HCT116 (cell line): ENCODE measurements at places on chromosomes 13 and 19. TPM values are rescaled to one million over a fixed set of nuclear protein-coding genes. Genes with fewer than 3 reads are reported as not detected.

GRCh38 chr13:101415358-101416174, 742 bp downstream of the NALCN start:
- H3K4me1 ChIP-seq: no peaks in the 10 kb centered on the region
- no peaks in the 10 kb centered on the region for H3K36me3 ChIP-seq
- DNase-seq: no peak

ZNF440 gene
- total RNA-seq: 11.4 TPM

SELENOV gene
- not detected for total RNA-seq

DNA sequence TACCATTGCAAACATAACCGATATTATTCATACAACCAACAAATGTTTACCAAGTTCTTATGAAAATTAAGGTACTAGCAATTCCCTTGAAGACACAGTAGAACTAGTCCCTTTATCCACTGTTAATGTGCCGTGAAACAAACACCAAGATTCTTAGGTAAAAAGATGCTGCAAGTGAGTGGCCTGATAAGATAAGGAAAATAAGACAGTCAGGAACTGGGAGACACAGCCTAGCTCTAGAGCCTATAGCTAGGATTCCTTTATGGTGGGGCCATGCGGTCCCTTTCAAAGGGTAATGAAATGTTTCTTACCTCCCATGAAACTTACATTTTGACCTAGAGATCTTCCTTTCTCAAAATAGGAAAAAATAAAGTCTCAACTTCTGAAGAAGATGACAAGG, 658.4 kb upstream of the MIR17HG start:
- no peak for DNase-seq
- H3K4me3 ChIP-seq: no peak overlapping the region
- H3K36me3 ChIP-seq: no peaks in the 10 kb centered on the region

DNA sequence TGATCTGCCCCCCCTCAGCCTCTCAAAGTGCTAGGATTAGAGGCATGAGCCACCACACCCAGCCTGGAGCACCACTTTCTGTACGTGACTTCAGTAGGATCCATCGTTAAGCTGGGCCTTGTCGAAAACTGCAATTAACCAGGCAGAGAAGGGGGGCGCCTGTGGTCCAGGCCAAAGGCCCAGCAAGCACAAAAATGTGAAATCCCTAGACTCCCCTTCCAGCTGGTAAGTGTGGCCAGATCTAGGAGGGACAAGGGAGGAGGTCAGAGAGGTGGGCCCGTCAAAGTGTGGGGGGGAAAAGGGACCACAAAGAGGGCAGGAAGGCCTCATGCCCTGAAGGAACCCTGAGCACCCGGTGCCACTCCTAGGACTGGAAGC, 13.8 kb downstream of the DDX39A start:
- peak overlapping the region; percentile 64 for H3K27ac ChIP-seq
- no peak for DNase-seq
- no peak overlapping the region for H3K4me3 ChIP-seq
- H3K27me3 ChIP-seq: no peaks in the 10 kb centered on the region
- H3K4me1 ChIP-seq: peaks cover 37% of the 10 kb centered on the region

- DNase-seq: peak; percentile 49
- H3K36me3 ChIP-seq: no peaks in the 10 kb centered on the region
- no peaks in the 10 kb centered on the region for H3K4me1 ChIP-seq
- H3K4me3 ChIP-seq: peak overlapping the region; percentile 39; the same call in 1 of the 2 replicates
- no peak overlapping the region for H3K27ac ChIP-seq
Observed at GRCh38 chr19:16041299-16041990, 34.9 kb upstream of the TPM4 start.

GRCh38 chr13:91946498-91947070, 548.2 kb downstream of the GPC5 start:
- H3K27me3 ChIP-seq: no peaks in the 10 kb centered on the region
- no peak overlapping the region for H3K27ac ChIP-seq
- H3K36me3 ChIP-seq: no peaks in the 10 kb centered on the region
- H3K4me3 ChIP-seq: no peak overlapping the region
- DNase-seq: no peak
- H3K4me1 ChIP-seq: no peaks in the 10 kb centered on the region

DNA sequence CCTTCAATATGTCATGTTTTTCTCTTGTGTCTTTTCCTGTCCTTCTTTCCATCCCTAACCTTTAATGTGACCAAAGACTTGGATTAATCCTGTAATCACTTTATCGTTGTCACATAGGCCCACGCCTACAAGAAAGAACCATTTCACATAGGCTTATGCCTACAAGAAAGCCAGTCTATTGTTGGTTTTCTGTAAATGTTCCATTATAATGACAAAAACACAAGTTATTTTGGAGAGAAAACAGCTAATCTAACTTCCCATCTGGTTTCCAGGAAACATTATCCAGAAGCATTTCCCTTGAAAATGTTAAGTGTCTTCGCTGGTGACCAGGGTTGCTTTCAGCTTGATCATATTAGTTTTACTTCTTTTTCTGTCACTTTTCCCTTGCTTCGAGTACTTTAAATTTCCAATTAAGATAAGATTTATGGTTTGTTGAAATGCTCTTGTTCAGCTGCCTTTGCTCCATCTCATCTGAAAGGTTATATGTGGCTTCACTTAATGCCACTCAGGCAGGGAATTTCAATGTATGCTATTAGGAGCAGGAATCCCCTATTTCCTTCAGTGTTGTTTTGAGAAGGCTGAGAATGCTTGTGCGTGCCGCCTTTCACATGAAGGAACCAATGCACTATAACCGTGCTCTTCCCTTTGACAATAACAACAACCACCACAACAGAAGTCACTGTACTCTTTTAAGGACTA, 708.2 kb downstream of the EFNB2 start:
- no peak overlapping the region for H3K27ac ChIP-seq
- DNase-seq: no peak
- H3K27me3 ChIP-seq: no peaks in the 10 kb centered on the region
- no peak overlapping the region for H3K4me3 ChIP-seq

DNA sequence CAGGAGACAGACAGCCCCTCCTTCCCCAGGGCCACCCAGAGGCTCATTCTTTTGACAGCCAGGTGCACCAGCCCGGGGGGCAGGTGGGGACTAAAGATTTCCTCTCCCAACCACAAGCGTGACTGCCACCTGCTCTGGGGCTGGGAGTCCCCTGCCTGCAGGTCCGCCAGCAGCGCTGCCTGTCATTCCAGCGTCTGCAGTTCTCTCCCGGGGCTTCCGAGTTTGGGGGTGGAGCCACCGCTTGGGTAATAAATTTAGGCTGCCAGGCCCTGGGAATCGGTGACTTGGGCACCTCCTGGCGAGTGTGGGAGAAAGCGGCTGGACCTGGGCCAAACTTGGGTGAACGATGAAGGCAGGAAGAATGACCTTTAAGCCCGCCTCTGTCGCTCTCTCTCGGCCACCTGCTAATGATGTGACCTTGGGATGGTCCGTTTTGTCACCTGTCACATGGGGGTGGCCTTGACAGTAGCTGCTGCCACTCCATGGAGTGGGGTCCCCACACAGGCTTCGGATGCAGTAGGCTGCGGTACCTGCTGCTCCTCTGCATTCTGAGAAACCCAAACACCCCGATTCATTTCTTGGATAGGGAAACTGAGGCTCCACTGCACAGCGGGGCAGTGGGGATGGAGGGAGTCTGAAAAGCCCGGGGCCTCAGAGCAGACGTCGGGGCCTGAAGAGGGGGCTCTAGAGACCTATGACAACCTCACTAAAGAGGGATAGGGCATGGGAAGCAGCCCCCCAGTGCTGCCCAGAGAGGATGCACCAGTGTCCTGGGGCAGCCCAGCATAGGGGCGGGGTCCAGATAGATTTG, 12.8 kb downstream of the FUT6 start:
- peak; percentile 74 for DNase-seq
- peak overlapping the region; percentile 92 for H3K27ac ChIP-seq
- H3K27me3 ChIP-seq: no peaks in the 10 kb centered on the region
- H3K36me3 ChIP-seq: no peaks in the 10 kb centered on the region

DNA sequence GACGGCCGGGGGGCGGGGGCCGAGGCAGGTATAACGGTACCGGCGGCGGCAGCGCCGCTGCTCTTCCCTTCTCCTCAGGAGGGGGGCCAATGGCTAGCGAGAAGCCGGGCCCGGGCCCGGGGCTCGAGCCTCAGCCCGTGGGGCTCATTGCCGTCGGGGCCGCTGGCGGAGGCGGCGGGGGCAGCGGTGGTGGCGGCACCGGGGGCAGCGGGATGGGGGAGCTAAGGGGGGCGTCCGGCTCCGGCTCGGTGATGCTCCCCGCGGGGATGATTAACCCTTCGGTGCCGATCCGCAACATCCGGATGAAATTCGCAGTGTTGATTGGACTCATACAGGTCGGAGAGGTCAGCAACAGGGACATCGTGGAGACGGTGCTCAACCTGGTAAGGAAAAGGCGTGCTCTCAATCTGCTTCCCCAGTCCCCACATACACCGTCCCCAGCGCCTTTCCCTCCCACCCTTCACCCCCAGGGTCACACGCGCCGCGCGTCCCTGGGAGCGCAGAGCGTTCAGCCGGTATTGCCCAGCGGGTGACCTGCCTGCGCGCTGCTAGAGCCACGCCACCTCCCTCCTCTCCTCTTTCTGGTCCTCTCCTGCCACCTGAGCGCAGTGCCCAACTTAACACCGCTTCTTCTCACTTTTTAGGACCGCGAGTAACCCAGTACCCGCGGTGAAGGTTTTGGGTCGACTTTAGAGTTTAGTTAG, 814 bp downstream of the NBEA start:
- no peaks in the 10 kb centered on the region for H3K36me3 ChIP-seq
- no peaks in the 10 kb centered on the region for H3K27me3 ChIP-seq
- peak overlapping the region; percentile 69 for H3K4me3 ChIP-seq
- peak overlapping the region; percentile 34; the same call in 1 of the 2 replicates for H3K27ac ChIP-seq
- no peak for DNase-seq
- H3K4me1 ChIP-seq: peaks cover 7% of the 10 kb centered on the region; the same call in 1 of the 2 replicates

FCGBP gene
- 5.7 TPM for total RNA-seq

ZMYM5 gene
- 9.6 TPM for total RNA-seq

DNA sequence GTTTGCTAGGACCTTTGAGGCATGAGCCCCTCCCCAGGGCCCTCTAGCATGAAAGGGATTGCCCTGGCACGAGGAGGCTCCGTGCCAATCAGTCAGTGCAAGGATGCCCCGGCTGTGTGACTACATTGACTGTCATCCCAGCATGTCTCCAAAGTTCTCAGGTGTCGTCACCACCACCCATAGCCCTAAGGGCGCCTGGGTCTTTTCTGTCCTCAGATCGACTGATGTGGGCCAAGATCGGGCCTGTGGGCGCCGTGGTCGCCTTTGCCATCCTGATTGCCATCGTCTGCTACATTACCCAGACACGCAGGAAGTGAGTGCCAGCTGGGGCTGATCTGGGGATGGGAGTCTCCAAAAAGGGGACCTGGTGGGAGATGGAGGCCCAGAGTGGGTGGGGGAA, 18.4 kb downstream of the MAG start:
- H3K4me3 ChIP-seq: no peak overlapping the region
- no peak overlapping the region for H3K27ac ChIP-seq
- H3K27me3 ChIP-seq: no peaks in the 10 kb centered on the region
- DNase-seq: no peak

GPR4 gene
- 0.10 TPM for total RNA-seq

ACER1 gene
- total RNA-seq: not detected

- peaks cover 6% of the 10 kb centered on the region for H3K36me3 ChIP-seq
- DNase-seq: no peak
- H3K4me1 ChIP-seq: no peaks in the 10 kb centered on the region
- H3K4me3 ChIP-seq: no peak overlapping the region
Observed at GRCh38 chr19:1920644-1921043, 15.4 kb downstream of the ADAT3 start.

DNA sequence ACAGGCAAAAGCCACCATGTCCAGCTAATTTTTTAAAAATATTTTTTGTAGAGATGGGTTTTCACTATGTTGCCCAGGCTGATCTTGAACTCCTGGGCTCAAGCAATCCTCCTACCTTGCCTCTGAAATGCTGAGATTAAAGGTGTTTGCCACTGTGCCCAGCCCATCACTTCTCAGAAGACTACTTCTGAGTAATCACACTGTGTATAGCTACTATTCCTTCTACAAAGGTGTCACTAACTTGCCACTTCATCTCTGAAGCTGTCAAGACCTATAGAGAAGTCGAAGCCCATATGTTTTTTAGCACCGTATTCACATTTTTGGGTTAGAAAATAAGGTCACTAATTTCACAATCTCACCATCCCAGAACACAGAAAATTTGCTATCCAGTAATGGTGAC, 36.0 kb upstream of the FNDC3A start:
- no peaks in the 10 kb centered on the region for H3K27me3 ChIP-seq
- H3K4me3 ChIP-seq: no peak overlapping the region
- H3K4me1 ChIP-seq: no peaks in the 10 kb centered on the region
- H3K27ac ChIP-seq: no peak overlapping the region

F7 gene
- not detected for total RNA-seq

DNA sequence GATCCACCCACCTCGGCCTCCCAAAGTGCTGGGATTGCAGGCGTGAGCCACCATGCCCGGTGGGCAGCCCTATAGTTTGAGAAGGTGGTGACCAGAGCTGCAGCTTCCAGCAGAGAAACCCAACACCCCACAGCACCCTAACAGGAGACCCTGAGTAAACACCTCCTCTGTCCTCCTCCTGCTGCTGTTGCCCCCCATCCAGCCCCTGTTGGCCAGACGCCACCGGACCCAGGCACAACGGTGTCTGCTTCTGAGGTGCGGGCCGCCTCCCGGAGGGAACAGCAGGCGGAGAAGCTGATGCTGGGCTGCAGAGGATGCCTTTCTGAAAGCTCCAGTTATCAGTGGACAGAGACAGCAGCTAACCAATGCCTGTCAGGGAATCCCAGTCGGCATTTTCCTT, 175.5 kb downstream of the COL4A1 start:
- no peak overlapping the region for H3K4me3 ChIP-seq
- no peaks in the 10 kb centered on the region for H3K4me1 ChIP-seq
- no peak for DNase-seq
- no peaks in the 10 kb centered on the region for H3K36me3 ChIP-seq
- H3K27me3 ChIP-seq: no peaks in the 10 kb centered on the region

PROZ gene
- not detected for total RNA-seq

DNA sequence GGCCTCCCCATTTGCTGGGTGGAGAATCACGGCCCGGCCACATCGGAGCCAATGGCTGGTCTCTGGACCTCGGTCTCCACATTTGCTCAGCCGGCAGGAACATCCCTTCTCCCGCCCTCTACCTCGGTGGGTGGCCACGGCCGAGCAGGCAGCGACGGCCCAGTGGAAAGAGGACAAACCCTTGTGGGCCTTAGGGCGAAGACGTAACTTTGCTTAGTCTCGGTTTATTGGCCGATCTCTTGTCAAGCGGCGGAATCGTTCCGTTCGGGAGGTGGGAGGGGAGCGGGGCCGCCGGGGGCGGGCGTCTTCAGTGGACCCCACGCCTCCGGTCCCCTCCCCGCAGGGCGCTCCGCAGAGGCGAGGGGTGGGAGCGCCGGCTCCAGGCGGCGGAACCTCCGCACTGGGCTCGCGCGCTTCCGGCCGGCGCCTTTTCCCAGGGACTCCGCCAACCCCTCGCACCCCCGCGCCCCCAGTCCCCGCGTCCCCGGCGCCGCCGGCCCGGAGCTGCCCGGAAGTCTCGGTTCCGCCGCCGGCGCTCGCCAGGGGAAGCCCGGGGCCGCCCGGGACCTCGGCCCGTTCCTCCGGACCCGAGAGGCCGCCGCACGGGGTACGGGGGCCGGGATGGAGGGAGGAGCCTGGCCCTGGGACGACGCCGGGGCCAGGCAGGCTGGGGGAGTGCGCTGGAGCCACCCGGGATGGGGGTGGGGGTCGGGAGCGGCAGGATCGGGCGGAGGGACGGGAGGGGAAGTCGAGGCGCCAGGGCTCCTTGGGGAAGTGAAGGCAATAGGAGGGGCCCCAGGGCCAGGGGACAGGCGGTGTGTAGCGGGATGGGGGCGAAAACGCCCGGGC, at the start of gene ZNF580:
Gene ZNF580 (plus strand): TSS at position 426 of the 849 bp plus-strand sequence. CDS start 1,507 bp downstream, outside the sequence.
- peaks cover 24% of the 10 kb centered on the region for H3K4me1 ChIP-seq
- H3K27ac ChIP-seq: peak within 1 kb of the TSS; percentile 96
- DNase-seq: no peak
- peaks cover 14% of the 10 kb centered on the region; the same call in 1 of the 2 replicates for H3K36me3 ChIP-seq
- no peaks in the 10 kb centered on the region for H3K27me3 ChIP-seq

MIA gene
- total RNA-seq: 1.4 TPM

FPR1 gene
- not detected for total RNA-seq
